Muscle of leg (tissue), 16 donors: ENCODE measurements at places on chromosomes 3 and 15.

- no peak for DNase-seq
Observed at GRCh38 chr3:127081001-127081720, 98.2 kb downstream of the PLXNA1 start.

DNA sequence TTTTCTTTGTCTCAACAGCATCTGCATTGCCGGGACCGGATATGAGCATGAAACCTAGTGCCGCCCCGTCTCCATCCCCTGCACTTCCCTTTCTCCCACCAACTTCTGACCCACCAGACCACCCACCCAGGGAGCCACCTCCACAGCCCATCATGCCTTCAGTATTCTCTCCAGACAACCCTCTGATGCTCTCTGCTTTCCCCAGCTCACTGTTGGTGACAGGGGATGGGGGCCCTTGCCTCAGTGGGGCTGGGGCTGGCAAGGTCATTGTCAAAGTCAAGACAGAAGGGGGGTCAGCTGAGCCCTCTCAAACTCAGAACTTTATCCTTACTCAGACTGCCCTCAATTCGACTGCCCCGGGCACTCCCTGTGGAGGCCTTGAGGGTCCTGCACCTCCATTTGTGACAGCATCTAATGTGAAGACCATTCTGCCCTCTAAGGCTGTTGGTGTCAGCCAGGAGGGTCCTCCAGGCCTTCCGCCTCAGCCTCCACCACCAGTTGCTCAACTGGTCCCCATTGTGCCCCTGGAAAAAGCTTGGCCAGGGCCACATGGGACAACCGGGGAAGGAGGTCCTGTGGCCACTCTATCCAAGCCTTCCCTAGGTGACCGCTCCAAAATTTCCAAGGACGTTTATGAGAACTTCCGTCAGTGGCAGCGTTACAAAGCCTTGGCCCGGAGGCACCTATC is 5.0 kb downstream of the NUTM1 start:
- DNase-seq, result no peak

DNA sequence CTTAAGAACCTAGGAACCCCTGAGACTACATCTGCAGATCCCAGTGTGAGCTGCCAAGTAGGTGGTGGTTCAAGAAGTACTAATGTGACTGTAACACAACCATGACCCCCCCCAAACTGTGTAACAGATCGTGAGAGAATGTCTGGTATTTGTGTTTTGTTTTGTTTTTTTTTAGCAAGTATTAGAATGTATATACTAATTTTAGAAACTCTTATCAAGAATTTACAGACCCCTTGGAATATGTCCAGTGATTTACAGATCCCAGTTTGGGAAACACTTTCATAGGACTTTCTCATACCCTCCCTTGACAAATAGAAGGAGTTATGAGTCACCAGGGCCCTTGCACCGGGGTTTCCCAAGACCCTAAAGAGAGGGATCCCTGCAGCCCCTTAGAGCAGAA is 79.8 kb downstream of the SEMA5B start:
- peak; percentile 51 for DNase-seq

DNA sequence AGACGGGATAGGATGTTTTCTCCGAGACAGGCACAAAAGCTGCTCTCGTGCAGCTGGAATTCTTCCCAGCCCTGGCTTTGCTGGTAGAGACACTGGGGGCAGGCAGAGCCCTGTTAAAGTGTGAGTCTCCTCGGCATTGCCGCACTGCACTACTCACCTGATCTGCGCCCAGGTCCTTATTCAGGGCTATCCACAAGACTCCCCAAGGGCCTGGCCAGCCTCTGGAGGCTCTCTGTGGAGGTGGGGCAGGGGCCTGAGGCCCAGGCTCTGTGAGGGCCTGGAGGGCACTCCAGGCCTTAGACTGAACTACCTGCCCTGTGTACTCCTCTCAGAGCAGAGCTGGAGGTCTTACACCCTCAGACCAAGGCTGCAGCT is 48.4 kb downstream of the KY start:
- no peak for DNase-seq

- no peak for DNase-seq
Observed at GRCh38 chr3:134885877-134886621, 91.0 kb downstream of the EPHB1 start.
